ENCODE measurements at places on chromosomes 12 and 14.

DNA sequence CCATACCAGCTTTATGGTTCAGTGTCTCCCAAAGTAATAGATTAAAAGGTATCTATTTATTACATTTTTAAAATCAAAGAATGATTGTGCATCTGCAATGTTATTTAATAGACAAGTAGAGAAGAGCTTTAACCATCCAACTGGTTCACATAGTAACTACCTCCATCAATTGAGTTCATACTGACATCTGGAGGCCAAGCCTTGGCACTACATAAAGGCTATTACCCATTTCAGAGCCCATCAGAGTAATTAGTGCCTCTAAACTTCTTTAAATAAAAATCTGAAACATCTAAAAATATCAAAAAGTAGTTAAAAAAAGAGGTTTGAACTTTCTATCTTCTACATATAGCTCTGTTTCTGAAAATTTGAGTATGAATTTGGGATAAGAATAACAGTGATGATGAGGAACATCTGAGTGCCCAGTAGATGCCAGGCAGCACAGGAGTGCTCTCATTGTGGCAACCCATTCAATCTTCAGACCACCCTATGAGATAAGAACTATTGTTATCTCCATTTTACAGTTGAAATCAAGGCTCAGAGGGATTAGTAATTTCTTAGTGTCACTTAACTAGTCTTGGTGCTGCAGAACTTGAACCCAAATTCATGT lies 132.9 kb upstream of the DAAM1 start:
- peak; percentile 11 for DNase-seq

- no peak for DNase-seq
These were observed 338.2 kb upstream of the DDHD1 start for GRCh38 chr14:53491256-53491883.

DNA sequence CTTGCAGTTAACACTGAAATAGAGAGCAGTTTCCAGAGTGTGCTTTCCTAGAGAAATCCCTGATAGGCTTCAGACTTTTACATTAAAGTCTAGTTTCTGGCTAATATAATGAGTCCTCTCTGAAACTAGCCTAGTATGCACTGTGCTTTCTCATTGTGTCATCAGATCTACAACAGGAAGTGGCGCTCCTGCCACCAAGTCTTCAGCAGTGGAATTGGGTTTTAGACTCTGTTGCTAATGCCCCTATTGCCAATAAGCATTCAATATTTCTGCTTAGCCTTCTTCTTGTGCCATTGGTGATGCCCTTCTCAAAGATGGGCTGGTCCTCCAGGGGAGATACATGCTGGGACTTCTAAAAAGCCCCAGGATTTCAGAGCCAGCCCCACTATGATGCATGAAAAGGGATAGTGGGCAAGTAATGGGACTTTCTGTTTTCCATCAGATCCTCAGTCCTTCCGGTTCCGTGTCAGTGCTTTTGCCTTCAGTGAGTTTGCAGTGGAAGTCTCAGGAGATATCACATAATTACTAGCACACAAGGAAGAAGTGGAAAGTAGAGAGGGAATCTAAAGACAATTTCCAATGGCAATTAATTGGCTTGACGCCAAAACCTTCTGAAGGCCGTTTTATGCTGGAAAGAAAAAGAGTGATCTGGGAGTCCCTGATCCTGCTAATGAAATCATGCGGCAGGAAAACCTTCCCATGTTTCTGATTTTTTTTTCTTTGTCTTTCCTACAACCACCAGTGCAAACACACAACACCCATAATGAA lies 50.0 kb downstream of the SSPN start:
- no peak for DNase-seq

DNA sequence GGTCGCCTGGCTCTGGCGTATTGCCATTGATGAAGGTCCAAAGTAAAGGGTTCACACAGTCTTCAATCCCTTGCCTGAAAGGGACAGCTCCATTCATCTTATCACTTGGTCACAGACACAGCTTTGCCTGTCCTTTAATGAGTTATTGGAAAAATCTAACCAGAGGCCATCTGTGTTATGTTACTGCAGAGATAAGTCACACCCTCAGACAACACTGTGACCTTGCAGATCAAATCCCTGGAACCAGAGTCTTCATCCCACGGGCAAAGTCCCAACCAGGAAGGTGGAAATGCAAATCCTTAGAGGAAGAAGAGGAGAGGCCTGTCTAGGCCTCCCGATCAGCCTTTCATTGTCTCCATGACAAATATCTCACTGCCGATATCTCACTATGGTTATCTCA lies 68.3 kb upstream of the SCN8A start:
- no peak for DNase-seq

DNA sequence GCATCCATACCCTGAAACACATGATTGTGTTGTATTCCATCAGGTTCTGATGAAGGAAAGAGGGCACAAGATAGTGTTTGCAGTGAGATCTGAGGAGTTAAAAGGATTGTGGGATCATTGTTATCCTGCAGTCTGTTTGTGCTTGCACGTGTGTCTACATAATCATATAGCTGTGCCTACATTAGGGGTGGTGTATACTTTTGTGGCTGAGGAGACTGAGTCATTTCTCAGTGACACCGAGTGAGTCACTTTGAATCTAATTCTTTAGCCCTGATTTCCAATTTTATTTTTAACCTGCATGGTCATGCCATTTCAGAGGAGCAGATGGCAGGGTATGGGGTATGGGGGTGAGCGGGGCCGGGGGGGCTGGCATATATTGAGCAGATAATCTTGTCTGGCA lies 133.2 kb downstream of the ANO4 start:
- no peak for DNase-seq

DNA sequence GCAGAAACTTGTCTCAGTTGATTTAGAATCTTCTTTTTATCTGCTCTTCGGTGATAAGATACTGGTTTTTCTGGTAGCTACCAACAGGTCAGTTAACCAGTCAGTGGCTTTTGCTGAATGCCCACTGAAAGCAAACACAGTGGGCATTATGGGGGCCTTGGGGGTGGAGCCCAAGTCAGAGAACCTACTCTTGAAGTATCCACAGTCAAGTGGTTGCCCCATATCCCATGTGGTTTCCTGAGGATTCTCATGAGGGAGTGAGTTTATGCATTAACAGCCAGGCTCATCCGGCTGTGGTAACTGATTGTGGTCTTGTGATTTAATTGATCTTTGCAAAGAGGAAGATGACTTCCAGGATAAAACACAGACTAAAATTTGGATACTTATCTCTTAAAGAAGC lies 83.7 kb downstream of the ST8SIA1 start:
- DNase-seq, result no peak

DNA sequence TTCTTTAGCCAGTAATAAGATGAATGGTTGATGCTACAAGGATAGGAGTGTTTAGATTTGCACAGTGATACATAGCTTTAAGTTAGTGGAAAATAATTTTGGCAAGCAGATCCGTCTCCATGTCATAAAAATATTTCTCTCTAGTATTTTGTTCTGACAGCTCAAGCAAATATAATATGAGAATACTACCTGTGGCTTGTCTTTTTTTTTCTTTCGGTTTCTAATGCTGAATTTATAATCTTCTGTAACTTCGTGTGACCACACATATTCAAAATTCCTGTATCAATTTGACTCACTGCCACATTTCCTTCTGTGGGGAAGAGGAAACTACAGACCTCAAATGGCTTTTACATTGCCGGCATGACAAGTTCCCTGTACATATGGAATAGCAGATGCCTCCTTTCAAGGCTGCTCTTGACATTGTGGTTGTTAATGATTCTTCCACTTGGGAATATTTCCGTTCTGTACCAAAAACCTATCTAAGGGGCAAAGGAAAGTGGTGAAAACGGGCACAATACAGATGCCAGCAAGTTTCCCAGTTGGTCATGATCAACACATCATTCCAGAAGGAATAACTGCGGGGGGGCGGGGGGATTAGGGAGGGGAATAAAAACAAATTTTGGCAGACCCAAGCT lies 103.6 kb upstream of the CCDC91 start:
- DNase-seq, result no peak

DNA sequence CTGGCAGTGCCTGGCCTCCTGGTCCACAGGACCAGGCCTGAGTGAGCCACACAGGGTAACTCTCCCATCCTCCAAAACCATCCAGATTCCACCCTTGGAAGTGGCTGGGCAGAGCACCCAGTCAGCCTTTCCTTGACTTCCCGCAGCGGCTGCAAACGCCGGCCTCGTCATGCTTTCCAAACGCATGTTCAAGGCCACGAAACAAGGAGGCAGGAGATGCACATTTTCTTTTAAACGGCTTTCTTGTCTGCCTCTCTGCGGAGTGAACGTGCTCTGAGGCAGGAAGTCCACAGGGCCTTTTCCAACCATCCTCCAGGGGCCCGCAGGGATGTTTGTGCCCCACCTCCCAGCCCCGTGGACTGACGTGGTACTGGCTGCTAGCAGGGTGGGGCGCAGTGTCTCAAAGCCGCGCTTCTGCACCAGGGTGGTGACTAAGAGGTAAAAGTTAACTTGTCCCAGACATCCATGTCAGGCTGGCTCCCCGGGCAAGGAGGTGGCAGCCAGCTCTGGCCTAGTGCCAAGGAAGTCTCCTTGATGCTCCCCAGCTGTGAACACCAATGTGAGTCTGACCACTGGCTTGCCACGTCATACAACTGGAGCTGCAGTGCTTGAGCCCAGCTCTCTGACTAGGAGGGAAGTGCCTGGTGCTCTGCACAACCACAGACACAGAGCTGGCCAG lies 45.0 kb downstream of the KCNA5 start:
- DNase-seq, result no peak

GRCh38 chr14:95677179-95677835 lies 8.9 kb upstream of the TCL1B start:
- DNase-seq, result no peak

DNA sequence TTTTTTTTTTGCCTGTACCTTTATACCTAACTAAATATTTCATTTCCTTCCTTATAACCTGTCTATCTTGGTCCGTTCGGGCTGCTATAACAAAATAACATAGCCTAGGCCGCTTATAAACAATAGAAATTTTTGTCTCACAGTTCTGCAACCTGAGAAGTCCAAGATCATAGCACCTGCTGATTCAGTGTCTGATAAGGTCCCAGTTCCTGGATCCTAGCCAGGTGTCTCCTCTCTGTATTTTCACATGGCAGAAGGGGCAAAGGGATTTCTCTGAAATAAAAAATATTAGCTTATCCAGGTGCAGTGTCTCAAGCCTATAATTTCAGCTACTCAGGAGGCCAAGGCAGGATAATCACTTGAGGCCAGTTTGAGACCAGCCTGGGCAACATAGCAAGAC lies 1046.6 kb upstream of the USP15 start:
- no peak for DNase-seq
